ENCODE measurements at places on chromosomes 3 and 15.

DNA sequence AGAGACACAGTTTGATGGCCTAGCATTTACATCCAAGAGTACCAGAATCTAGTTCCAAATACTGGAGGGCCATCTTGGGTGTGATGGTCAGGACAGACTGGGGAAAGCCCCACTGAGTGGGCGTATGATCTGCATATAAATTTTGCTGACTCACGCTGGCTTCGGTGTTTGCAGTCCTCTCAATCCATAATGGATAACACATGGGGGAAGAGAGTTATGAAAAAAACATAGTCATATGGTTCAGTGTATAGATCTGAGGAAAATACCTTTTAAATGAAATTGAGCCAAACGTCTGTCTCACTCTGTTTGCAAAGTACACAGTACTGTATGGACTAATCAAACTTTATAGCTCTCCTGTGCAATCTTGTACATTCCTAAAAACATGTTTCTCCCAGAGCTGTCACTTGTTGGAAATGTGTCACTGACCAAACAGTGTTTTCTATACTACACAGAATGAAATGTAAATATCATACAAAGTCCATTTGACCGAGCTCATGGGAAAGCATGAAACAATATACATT is 125.3 kb upstream of the THBS1 start:
- DNase-seq: no peak

DNA sequence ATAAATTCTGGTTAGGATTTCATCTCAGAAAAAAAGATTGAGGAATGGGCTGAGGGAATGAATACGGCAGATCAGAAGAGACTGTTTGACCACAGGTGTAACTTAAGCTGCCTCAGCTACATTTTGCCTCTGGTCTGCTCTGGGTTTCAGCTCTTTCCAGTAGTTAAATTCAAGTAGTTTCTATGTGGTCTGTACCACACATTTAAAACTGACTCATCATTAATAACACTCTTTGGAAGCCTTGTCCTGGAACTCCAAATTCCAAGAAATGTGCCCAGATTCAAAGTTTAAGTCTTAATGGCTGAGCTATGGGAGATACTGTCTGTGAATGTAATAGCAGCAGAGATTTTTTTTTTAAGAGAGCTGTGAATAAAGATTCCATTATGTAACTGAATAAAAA is 133.1 kb upstream of the IGSF10 start:
- DNase-seq: no peak

GRCh38 chr15:69468241-69469121 is 15.9 kb downstream of the RPLP1 start:
- no peak for DNase-seq

DNA sequence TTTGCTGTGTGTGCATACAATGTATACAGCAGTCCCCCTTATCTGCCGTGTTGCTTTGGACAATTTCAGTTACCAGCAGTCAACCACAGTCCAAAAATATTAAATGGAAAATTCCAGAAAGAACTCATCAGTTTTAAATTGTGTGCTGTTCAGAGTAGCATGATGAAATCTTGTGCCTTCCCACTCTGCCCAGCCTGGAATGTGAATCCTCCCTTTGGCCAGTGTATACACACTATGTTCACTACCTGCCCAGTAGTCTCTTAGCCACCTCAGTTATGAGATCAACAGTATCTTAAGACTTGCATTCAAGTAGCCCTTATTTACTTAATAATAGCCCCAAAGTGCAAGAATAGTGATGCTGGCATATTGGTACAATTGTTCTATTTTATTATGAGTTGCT is 133.6 kb upstream of the ABHD17C start:
- DNase-seq: no peak

DNA sequence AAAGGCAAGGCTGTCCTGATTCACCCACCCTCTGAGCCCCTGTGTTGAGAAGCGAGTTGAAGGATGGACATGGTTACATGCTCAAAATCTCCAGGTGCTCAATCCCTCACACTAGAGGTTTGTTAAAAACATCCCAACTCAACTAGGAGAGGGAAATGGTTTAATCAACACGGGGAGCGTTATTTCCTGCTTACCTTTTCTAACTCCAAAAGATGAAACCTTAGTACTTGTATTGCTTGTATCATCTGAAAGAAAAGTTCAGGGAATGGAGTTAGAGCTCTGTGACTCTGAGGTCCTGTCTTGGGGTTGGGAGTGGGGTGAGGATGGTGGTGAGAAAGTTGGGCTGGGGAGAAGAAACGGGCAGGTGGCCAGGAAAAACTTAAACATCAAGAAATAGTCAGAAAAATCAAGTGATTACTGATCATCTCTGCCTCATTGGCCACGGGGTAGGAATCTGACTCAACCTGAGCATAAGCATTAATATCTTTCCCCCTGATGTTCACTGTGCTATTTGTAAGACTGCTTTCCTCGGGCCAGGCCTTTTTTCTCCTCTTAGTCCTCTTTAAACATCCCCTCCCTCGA is 5.9 kb downstream of the MEIS2 start:
- peak; percentile 21 for DNase-seq

DNA sequence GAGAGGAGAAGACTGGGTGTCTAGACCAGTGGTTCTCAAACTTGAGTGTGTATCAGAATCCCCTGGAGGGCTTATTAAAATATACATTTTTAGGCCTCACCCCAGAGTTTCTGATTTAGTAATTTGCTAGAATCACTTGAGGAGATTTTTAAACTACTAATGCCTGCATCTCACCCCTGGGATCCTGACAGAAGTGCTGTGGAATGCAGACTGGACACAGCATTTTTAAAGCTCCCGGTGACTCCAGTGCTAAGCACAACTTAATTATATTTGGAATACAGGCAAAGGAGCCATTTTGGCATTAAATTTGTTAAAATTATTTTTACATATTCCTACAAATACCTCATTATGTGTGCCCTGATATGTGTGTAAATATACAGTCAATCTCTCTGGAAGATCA is 26.7 kb upstream of the COL6A6 start:
- DNase-seq: no peak

DNA sequence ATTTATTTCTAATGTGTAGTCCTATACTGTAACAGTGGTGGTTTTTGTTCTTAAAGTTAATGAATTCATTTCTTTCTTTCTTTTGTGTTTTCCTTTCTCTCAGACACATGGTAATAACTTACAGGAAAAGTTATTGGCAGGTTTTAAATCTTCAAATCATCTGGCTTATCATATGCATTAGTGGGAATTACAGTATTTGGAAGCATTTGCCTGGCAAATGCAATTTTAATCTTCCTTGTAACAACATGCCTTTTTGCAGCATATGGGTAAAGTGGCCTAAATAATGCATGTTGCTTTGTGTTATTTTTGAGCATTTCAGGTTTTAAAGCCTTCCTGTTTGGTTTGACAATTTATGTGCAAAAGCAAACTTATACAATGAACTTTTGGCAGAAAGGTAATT is 66.8 kb downstream of the GALK2 start:
- DNase-seq: no peak

DNA sequence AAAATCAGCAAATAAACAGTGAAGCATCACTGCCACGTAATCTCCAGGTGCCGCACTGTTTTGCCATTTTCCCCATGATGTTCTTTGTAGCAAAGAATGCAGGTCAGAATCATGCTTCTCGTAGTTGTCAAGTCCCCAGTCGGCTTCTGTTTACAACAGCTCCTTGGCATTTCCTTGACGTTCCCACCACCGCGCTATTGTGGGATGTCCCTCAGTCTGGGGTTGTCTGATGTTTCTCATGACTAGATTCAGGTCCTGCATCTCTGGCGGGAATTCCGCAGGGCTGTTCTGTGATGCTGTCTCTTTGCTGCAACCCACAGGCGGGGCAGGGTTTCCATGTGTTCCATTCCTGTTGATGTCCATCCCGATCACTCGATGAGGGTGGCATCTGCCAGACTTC is 117.9 kb upstream of the SMAD3 start:
- no peak for DNase-seq

All from RKO (cell line).